GM12878 (cell line): ENCODE measurements at places on chromosomes 11 and 22. TPM values are rescaled to one million over a fixed set of nuclear protein-coding genes. Genes with fewer than 3 reads are reported as not detected.

Gene SLC22A9
- not detected in 2 replicates for total RNA-seq

Gene ACR
- not detected in 2 replicates for total RNA-seq

Gene SEZ6L
- not detected in 2 replicates for total RNA-seq

Gene KLHDC7B
- 1.1 and 1.7 TPM in 2 replicates for total RNA-seq

Gene SPI1
- 29.5 and 31.1 TPM in 2 replicates for total RNA-seq

Gene ZNRF3
- 1.5 and 1.9 TPM in 2 replicates for total RNA-seq

Gene PNPLA5
- not detected in 2 replicates for total RNA-seq

Gene PSMD13
- 160 and 163 TPM in 2 replicates for total RNA-seq

Gene TP53AIP1
- not detected in 2 replicates for total RNA-seq
